ENCODE measurements at places on chromosomes 7 and 10. TPM values are rescaled to one million over a fixed set of nuclear protein-coding genes. Genes with fewer than 3 reads are reported as not detected.
A peak's percentile ranks its signal among the peaks of the same experiment; 100 is the strongest.

DNA sequence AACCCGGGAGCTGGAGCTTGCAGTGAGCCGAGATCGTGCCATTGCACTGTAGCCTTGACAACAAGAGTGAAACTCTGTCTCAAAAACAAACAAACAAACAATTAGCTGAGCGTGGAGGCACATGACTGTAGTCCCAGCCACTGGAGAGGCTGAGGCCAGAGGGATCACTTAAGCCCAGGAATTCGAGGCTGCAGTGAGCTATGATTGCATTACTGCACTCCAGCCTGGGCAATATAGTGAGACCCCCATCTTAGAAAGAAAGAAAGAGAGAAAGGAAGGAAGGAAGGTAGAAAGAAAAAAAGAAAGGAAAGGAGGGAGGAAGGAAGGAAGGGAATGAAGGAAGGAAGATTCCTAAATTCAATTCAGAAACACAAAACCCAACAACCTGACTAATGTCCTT, 141.3 kb upstream of the TNRC18 start:
- DNase-seq = peak; percentile 66

DNA sequence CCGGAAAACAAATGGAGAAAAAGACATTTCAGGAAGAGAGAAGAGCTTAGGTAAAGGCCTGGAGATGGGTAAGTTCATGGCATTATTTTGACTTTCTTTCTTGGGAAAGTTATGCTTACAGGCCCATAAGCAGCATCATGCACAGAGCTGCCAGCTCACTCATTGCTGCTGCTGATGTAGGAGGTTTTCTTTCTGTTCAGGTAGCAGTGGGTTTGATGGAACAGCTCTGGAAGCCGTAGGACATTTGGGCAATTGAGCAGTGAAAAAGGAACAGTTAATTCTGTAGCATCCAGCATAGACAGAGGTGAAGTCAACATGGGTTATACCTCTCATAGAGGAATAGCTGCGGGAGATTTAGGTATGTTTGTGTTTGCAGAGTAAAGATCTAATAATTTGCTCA, 3.3 kb downstream of the CHN2 start:
- DNase-seq = no peak

The CADPS2 gene
- 3.1 TPM for polyA plus RNA-seq

DNA sequence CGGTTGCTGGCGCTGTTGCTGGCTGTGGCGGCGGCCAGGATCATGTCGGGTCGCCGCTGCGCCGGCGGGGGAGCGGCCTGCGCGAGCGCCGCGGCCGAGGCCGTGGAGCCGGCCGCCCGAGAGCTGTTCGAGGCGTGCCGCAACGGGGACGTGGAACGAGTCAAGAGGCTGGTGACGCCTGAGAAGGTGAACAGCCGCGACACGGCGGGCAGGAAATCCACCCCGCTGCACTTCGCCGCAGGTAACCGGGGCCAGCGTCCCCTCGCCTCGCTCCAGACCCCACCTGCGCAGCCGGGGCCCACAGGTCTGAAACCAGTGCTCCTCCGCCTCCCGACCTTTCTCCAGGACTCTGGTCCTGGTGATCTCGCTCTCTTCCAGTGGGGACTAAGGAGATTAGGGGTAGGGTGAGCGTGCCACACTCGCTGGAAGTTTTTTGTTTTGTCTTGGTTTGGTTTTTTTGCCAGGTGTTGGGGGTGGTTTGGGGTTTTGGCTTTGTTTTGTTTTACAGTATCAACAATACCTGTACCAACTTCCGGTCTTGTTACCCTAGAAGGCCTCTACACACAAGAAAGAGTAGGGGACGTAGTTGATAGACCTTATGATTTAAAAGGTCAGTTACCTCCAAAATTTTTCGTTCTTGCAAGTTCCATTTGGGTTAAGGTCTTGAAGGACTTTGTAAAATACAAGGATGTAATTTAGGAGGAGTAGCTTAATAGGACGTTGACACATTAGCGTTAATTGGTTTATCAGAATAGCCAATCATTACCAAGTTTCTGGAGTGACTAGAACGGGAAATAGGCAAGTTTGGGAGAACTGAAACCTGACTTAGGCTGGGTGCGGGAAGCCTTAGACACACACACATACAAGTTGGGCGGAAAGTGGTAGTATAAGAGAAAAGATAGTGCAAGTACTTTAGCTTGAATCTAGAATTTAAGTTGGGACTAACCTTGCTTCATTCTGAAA, 704 bp downstream of the TNKS2 start:
- DNase-seq = peak; percentile 80

DNA sequence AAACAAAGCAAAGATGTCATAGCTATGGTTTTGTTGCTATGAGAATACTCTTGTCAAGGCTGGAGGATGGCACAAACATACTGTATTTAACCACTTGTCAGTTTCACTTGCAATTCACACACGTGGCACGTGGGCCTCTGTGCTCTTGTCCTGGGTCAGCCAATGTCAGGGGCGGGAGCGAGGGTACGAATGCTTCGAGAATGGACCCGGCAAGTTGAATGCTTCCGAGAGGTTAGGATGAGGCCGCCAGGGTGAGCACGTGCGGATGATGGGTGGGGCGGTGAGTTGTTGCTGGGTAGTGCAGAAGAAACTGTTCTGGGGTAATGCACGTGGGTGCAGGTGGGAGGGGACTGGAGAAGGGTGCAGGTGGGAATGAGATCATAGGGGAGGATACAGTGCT, 10.4 kb upstream of the OCM2 start:
- no peak for DNase-seq

The GRM3 gene
- 0.56 TPM for polyA plus RNA-seq

DNA sequence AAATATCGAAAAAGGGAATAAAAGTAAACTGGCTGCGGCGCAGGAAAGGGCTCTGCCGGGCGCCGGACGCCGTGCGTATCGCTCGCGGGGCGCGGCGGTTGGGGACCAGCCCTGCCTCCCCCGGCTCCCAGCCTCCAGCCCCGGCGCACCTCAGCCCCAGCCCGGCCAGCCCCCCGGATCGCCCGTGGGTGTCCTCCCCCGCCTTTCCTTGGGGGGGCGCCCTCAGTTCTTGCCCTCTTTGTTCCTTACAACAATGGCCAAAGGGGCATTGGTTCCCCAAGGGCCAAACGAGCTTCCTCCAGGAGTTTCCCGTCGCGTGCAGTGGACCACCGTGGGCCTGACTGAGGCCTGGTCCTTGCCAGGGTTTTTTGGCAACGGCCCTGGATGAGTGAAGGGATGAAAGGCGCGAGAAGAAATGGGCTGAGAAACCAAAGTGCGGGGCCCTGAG, 1.2 kb downstream of the MACROH2A2 start:
- DNase-seq = peak; percentile 7

- DNase-seq = no peak
Measured at GRCh38 chr10:59068581-59069191, 107.8 kb upstream of the PHYHIPL start.

The SFMBT2 gene
- 7.6 TPM for polyA plus RNA-seq

DNA sequence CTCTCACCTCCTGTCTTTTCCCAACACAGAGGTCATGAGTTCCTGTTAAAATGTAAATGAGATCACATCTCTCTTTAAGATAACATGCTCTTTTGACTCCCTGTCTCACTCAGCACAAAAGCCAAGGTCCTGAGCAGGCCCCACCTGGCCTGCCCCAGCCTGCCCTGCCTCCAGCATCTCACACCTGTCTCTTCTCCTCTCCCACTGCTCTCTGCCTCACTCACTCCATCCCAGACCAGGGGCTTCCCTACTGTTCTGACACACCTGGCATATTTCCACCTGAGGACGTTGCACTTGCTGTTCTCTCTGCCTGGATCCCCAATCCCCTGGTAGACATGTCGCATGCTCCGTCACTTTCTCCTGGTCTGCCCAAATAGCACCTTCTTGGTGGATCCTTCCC, 285.0 kb upstream of the ZMIZ1 start:
- no peak for DNase-seq

DNA sequence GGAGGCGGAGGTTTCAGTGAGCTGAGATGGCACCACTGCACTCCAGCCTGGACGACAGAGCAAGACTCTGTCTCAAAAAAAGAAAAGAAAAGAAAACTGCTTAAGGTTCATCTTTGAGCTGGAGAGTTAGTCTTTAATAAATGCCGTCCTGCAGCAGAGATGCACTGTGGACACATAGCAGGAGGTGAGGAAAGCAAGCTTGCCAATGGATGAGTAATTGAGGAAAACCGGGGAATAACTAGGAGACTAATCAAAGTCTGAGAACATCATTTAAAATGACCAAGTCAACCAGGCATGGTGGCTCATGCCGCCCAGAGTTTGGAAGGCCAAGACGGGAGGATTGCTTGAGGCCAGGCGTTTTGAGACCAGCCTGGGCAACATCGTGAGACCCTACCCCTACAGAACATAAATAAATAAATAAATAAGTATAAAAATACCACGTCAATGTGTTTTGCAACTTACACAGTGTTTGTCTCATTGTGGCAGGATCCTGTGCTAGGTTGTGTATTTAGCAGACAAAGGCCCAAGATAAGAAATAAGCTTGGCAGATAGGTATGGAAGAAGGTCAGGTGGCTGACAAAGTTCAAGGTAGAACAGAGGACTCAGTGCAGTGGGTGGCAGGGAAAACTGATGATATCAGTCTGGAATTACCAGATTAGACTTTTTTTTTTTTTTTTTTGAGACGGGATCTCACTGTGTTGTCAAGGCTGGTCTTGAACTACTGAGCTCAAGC, 115.7 kb upstream of the KMT2C start:
- no peak for DNase-seq

DNA sequence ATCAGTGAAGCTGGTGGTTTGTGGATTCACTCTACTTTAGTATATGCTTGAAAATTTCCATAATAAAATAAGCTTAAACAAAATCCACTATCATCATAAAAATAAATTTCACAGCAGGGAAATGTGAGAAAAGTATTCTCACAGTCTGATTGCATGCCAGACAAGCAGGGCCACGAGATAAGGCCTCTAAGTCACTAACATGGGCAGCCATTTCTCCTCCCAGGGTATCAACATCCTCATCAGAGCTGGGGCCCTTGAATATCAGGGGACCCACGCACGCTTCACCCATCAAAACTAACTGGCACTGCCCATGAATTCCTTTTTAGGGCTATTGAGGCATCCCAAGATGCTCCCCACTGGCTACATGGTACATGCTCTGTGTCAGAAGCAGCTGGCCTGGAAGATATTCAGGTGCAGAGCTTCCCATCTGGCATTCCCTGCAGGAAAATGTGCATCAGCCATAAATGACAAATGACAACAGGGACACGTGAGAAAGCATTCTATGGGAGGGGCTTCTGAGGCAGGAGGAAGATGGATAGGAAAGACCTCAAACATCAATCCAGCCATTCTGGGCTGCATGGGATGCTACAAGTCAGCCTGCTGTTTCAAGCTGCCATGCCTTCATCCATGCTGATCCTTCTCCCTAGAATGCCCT, 17.4 kb downstream of the CCDC6 start:
- DNase-seq = no peak

GRCh38 chr10:21531164-21531563, 2.9 kb upstream of the MLLT10 start:
- no peak for DNase-seq

The HELLS gene
- 13.3 TPM for polyA plus RNA-seq

DNA sequence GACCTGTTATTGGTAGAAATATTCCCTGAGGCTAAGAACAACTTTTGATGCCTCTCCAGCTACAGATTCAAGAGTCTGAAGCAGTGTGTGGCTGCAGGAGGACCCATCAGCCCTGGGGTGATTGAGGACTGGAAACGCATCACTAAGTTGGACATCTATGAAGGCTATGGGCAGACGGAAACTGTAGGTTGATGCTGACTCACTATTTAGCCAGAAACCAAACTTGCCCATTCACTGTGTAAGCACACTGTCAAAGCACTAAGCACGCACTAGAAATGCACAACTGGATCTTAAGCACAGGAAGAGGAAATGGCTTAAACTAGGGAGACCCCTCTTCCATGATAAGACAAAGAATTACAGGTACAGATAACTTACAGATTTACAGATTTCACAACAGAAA, 20.8 kb downstream of the ACSM6 start:
- no peak for DNase-seq

- no peak for DNase-seq
Measured at GRCh38 chr7:27689591-27690164, 27.0 kb upstream of the HIBADH start.

DNA sequence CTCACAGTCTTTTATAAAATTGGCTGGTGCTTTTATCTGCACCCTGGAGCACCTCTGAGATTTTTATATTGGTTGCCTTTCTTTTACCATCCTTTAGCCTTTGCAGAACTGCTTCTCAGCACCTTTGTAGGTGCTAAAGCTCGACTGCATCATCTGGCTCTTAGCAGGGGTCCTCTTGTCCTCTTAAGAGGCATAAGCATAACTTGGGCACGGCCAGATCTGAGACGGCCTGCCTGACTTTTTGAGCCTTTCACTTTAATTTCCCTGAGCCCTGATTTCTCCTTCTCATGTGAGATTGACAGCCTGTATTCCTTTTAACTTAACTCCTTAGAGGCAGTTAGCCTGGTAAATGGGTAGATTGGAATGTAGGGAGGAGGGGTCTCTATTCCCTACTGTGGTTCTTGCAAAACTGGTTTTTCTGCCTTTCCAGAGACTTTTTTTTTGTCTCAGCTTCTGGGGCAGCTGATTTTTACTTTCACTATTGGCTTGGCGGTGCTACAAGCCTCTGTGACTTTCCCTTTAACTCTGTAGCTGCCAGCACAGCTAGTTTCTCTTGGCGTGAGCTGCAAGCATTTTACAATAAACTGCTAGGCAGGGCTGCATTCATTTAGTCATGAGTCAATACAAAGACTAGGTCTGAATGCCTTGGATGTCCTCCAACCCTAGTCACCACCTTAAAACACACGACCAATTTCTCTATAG, 24.0 kb downstream of the ZPBP start:
- peak; percentile 37 for DNase-seq

The AEBP1 gene
- 78.6 TPM for polyA plus RNA-seq

- DNase-seq = no peak
Measured at GRCh38 chr10:49688920-49689319, 9.5 kb downstream of the C10orf53 start.

The FFAR4 gene
- not detected for polyA plus RNA-seq

The ASAH2 gene
- 2.5 TPM for polyA plus RNA-seq

- no peak for DNase-seq
Measured at GRCh38 chr7:135463908-135464307, 46.0 kb downstream of the CNOT4 start.

DNA sequence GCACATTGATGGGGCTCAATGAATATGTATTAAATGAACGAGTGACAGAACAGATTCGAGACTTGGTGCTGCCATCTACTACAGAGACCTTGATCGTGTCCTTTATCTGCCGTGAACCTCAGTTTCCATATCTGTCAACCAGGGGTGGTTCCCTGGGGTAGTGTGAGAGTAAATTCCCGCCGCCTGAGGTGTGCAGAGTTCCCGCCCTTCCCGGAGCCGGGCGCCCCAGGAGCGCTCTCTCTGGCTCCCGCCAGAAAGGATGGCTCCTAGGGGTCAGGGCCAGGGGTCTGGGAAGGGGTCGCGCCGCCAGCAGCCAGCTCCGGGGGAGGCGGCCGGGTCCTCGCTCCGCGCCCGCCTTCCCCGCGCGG, 333 bp upstream of the PLCE1 start:
- no peak for DNase-seq

The CDHR3 gene
- polyA plus RNA-seq = 24.1 TPM

Measured in muscle of back (tissue), 13 donors.